ENCODE measurements at places on chromosomes 13 and 19.

DNA sequence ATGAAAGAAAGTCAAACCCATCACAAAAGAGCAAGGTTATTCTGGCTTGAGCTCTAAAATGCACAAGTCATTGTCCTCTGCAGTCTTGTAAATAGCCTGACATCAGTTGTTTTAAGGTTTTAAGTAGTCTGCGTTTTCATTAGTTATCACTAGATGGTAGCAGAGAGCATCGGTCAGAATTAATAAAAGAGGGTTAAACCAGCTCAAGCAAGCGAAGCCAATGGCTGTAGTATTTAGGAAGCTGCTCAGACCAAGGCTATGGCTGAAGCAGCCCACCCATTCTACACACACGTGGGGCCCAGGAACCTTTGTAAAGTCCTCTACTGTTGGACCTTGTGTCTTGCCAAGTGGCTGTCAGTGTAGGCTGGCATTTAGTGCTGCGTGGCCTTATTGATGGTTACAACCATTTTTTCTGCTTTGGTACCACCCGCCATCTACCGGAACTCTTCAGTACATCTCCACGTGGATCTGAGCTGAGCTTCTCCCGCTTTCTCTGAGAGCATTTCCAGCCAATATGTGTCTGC is 13.3 kb upstream of the ZNF57 start:
- DNase-seq: peak; percentile 64

DNA sequence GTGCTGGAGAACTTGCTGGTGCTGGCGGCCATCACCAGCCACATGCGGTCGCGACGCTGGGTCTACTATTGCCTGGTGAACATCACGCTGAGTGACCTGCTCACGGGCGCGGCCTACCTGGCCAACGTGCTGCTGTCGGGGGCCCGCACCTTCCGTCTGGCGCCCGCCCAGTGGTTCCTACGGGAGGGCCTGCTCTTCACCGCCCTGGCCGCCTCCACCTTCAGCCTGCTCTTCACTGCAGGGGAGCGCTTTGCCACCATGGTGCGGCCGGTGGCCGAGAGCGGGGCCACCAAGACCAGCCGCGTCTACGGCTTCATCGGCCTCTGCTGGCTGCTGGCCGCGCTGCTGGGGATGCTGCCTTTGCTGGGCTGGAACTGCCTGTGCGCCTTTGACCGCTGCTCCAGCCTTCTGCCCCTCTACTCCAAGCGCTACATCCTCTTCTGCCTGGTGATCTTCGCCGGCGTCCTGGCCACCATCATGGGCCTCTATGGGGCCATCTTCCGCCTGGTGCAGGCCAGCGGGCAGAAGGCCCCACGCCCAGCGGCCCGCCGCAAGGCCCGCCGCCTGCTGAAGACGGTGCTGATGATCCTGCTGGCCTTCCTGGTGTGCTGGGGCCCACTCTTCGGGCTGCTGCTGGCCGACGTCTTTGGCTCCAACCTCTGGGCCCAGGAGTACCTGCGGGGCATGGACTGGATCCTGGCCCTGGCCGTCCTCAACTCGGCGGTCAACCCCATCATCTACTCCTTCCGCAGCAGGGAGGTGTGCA is 587 bp downstream of the S1PR4 start:
- DNase-seq: no peak

DNA sequence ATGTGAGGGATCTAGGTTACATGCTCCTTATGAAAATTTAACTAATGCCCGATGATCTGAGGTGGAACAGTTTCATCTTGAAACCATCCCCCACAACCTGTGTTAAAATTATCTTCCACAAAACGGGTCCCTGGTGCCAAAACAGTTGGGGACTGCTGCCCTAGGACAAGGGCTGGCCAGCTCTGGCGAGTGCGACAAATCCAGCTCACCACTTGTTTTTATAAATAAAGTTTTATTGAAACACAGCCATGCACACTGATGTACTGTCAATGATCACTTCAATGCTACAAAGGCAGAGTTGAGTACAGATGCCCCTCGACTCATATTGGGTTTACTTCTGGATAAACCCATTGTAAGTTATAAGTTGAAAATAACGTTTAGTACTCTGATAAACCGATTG is 235.3 kb downstream of the ATP8A2 start:
- no peak for DNase-seq

DNA sequence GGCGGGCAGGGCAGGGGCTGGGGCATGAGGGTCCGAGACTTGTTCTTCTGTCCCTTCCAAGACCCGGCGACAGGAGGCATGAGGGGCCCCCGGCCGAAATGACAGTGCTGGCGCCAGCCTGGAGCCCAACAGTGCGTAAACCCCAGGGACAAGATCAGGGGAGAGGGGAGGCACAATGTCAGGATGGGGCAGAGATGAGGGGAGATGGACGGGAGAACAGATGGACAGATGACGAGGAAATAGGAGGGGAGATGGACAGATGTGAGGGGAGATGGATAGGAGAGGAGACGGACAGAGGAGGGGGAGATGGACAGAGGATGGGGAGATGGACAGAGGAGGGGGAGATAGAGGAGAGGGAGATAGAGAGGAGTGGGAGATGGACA is 518 bp downstream of the FLT3LG start:
- DNase-seq: no peak

- no peak for DNase-seq
These were observed 108.9 kb downstream of the DNAJC15 start for GRCh38 chr13:43132257-43132656.

All from germinal center (tissue), 1 donor.